ENCODE measurements at places on chromosomes 2 and 18.

GRCh38 chr2:199485732-199486335 lies 28.1 kb upstream of the SATB2 start:
- peak; percentile 71 for DNase-seq

GRCh38 chr2:216428618-216429350 lies 16.5 kb downstream of the SMARCAL1 start:
- DNase-seq, result no peak

- no peak for DNase-seq
These were observed 92.8 kb upstream of the MSH2 start for GRCh38 chr2:47309952-47310800.

DNA sequence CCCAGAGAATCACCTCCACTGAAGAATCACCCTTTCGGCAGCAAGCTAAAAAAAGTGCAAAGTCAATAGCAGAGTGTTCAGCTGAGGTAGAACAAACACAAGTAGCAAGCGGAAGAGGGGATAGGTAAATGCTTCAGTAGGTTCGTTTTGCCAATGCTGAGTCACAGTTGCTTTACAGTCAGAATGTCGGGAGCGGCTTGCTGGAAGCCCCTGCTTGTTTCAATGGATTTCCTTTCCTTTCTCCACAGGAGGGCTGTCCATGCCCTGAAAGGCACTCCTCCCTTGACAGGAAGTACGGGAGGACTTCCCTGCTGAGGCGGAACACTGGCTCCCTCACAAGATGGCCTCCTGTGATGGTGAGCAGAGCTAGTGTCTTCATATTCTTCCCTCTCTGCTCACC lies 146.2 kb upstream of the LYPD1 start:
- DNase-seq, result peak; percentile 34

DNA sequence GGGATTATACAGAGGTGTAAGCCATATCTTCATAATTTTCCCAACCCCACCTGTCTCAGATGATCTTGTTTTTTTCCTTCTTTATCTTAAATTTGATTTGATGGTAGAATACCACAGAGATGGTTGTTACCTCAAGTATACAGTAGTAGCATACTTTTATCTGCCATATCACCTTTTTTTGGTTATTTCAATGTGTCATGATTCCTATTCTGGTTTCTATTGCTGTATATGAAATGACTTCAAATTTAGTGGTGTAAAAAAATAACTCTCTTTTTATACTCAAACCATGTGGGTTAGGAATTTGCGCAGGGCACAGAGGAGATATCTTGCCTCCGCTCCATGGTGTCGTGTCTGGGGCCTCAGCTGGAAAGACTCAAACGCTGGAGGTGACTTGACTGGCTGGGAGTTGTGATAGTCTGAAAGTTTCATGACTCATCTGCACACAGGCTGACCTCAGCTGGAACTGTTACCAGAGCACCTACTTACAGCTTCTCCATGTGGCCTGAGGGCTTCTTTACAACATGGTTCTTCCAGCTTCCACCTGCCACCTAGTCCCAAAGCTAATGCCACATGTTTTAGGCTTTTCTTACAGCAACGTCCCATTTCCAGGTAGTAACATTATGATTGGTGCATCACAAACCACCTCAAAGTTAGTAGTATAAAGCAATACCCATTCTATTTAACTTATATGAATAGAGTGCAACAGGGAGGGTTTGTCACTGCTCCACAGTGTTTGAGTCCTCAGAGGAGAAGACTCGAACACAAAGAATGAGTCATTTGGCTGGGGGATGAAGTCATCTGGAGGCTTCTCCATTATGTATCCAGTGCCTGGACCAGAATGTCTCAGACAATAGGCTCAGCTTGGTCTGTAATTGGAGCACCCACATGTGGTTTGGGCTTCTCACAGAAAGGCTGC lies 82.3 kb upstream of the XPO1 start:
- DNase-seq, result no peak

GRCh38 chr2:28477087-28477486 lies 18.8 kb upstream of the PLB1 start:
- no peak for DNase-seq

Data from NCI-H460 (cell line).